ENCODE measurements at places on chromosomes 1 and 21.

GRCh38 chr1:214349008-214349407 lies 68.0 kb downstream of the SMYD2 start:
- no peak for DNase-seq

GRCh38 chr1:156676820-156677615 lies at the start of gene NES:
NES (minus strand) TSS chr1:156677407; CDS start chr1:156677264, 143 bp downstream.
- peak; percentile 91 for DNase-seq

DNA sequence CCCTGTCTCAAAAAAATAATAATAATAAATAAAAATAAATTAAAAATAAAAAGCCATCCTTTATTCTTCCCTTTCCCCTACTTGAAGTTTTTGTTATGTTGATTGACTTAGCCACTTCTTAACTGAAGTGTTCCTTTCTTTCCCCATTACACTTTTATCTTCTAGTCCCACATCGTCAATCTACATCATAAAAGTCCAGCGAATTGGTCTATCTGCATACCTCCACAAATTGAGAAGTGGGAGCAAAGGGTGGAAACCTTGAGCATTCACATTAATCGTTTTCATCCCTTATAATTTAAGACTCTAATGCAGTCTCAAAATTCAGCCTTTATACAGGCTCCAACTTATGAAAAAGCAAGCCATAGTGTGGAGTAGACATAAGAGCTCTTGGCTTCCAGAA lies 6.5 kb upstream of the ZYG11A start:
- no peak for DNase-seq

- no peak for DNase-seq
These were observed 171.8 kb upstream of the IVNS1ABP start for GRCh38 chr1:185488808-185489207.

- no peak for DNase-seq
These were observed 15.9 kb downstream of the GNAI3 start for GRCh38 chr1:109564194-109564878.

DNA sequence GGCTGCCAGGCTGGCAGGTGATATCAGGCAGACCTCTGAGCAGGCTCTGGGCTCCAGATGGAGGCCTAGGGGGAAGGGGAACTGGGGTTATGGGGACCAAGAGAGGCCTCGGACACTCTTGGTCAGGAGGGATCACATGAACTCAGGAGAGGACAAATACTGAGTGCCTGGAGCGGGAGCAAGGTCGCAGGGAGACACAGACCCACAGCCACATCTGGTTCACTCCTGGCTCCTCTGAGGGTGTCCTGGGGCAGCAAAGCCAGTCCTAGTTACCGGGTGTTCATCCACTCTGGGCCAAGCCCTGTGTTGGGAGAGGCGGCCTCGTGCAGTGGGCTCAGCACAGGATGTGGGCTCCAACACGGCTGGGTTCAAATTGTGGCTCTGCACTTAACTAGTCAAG lies 239.0 kb downstream of the PTPRU start:
- no peak for DNase-seq

DNA sequence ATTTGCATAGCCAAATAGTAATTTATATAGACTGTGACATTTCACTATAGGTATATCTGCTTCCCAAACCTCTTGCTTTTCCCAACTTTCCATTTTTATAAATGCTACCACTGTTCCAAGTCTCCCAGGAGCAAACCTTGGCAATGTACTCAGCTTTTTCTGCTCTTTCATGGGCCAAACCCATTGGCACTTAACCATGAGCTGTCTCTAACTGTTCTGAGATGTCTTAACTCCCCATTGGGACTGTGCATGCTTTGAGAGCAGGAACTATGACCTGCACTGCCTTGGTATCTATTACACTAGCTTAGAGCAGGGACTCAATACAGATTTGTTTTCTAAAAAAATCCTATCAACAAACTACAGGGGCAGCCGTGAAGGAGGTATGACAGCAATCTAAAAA lies 22.5 kb upstream of the KHDRBS1 start:
- no peak for DNase-seq

DNA sequence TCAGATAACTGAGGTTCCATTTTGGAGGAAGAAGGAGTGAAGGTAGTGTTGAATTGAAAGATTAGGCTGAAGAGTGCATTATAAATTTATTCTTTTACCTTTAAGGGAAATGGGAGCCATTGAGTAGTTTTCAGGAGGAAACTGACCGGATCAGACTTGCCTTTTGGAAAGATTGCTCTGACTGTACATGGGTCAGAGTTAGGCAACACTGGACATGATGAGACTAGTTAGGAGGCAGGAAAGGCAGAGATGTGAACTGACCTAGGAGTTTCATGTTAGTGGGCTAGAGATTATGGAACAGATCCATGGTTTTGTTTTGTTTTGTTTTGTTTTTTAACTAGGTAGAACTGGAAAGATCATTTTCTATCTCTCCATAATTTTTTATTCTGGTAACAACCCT lies 78.2 kb downstream of the SNX7 start:
- no peak for DNase-seq
